ENCODE measurements at places on chromosomes 12 and 14. TPM values are rescaled to one million over a fixed set of nuclear protein-coding genes. Genes with fewer than 3 reads are reported as not detected.

GRCh38 chr14:104392396-104393198, 187.0 kb upstream of the C14orf180 start:
- ATAC-seq, result no peak

DNA sequence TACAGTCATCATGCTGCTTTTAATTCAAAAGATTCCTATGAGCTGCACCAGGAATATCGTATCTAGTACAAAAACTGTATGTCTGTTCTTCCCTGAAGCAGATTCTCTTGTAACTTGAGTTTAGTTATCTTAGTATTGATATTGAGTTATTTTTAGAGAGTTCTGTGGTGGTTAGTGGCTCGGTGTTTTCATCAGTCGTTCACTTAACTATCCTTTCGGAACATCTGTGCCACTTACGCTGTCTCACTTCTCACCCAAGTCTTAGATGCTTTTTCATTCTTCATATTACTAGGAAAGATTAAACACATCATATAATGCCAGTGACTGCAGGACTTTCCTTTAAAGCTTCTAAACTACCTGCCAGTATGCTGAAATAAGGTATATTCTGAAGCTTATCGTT, 251.0 kb downstream of the FBXL14 start:
- ATAC-seq, result no peak

GRCh38 chr14:51182131-51182565, 57.9 kb upstream of the TMX1 start:
- peak; percentile 74 for ATAC-seq

DNA sequence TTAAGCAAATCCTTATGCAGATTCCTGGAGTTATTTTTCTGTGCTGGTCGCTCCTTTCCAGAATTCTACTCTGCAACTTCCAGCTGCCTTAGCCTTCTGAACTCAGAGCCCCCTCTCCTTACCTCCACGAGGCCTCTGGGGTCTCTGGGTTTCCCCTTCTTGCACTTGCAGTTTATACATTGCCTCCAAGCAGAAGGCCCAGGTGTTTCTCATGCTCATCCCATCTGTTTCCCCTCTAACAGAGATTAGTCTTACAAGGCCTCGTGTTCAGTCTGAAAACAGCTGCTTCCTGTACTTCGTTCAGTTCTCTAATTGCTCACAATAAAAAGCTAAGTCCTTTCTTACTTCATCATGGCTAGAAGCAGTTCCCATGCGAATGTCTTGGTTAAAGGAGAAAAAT, 134.4 kb upstream of the FGD4 start:
- ATAC-seq, result no peak

DNA sequence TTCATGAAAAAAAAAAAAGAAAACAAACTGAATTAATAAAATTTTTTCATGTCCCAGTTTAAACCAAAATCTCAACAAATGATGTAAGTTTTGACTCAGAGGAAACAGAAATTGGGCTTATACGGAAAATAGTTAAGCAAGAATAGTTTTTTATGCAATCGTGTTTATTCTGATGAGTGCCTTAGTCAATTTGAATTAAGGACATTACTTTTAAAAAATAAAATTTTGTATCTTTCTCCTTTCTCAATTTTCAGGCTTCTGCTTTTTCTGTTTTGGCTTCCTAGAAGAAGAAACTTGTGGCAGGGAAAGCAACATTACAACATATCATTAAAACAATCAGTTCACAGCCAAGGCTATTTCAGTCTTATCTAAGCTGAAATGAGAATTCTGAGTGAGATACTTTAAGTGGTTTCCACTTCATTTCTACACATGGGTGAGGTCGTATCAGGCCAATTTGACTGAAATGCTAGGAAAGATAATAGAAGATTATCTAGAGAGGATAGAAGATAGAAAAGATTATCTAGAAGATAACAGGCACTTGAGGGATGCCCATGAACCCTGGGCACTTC, 52.4 kb downstream of the BCL2L14 start:
- ATAC-seq, result no peak

DNA sequence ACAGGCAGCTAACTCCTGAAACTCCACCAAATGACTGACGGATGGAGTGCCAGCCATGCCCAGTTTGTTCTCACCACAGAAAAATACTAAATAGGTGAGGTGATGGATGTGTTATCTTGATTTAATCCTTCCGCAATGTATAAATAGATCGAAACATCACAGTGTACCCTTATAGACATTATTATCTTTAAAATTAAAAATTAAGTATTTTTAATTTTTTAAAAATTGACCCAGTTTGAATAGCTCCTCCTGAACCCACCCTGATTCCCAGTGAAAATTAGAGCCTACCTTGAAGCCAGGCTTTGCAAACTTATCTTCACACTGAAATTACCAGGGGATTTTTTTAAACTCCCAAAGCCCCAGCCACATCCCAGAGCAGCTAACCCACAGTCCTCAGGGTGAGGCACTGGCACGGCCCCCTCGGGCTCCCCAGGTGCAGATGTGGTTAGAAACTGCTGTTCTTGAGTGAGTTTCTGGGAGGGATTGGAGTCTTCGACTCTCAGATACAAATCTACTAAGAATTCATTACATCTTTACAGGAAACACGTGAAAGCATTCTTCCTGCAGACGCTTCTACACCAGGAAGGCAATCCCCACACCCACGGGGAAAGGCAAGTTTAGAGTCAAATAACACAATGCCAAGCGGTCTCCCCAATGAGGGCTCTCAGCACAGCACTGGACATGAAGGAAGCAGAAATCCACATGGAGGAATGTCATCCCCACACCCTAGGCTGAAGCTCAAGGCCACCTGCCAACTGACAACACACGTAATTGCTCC, 126.4 kb downstream of the RIMBP2 start:
- no peak for ATAC-seq

- no peak for ATAC-seq
These were observed 186.5 kb downstream of the CHST11 start for GRCh38 chr12:104643093-104643818.

DNA sequence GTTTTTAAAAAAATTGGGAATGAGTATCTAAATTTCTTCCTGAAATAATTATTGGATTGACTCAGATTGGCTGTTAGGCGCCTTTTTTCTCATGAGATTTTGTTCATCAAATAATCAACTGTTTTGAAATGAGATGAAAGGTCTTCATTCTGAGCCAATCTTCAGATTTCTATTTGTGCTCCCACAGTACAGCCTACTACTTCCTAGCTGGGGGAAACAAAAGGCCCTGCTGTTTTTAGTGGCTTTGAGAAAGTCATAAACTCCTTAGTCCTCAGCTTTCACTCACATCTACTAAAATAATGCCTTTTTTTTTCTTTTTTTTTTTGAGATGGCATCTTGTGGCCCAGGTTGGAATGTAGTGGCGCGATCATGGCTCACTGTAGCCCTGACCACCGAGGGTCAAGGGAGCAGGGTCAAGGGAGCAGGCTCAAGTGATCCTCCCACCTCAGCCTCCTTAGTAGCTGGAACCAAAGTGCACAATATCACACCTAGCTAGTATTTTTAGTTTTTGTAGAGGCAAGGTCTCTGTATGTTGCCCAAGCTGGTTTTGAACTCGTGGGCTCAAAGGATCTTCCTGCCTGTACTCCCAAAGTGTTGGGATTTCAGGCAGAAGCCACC, 15.2 kb downstream of the NACA start:
- ATAC-seq, result peak; percentile 26

DNA sequence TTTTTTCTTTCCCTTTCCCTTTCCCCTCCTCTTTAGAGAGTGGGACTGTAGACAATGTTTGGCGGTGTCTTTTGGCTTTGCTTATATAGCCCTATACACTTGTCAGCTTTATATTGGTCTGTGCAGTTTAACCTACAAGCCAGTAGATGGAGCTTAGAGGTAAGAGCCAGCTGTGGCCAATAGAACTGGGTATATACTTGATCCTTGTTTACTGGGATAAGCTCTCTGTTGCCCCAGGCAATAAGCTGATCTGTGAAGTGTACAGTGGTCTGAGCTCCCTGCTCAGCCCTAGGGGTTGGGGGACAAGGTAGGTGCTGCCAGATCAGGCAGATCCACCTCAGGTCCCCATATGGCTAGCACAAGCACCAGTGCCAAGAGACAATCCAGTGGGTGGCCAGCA, 434.1 kb downstream of the NOVA1 start:
- ATAC-seq, result peak; percentile 71

- peak; percentile 56 for ATAC-seq
These were observed 90.7 kb downstream of the SINHCAF start for GRCh38 chr12:31234955-31235867.

GRCh38 chr14:105179191-105179590, 1.9 kb downstream of the NUDT14 start:
- ATAC-seq, result no peak

DNA sequence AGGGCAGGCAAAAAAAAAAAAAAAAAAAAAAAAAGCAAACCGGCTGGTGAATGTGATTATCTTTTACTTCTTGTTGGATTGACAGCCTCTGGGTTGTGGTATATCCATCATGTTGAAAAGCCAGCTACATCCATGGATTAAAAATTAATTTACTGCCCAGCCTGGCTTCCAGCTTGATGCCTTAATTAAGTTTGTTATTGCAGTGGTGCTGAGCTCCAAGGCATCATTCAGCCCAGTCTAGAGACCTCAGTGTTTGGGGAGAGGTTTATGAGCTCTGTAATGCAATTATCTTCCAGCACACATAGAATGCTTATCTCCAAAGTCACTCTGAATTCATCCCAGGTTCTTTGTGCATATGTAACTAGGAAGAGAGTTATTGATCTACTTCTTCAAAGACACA, 114.8 kb downstream of the RIMBP2 start:
- no peak for ATAC-seq

DNA sequence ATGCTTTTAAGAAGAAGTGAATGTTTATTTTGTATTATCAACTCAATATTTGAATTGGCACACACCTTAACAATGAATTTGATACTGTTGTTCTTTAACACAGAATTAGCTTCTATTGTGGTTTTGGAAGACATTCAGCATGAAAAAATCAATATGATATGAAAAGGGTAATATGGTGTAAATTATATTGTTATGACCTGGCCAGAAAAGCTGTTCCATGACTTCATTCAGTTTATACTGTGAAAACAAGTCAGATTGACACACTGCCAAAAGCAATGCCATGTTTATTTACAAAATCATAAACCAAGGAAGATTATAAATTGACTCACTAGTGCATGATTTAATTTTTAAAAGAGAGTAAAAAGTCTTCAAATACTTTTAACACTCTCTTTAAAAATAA, 851.4 kb upstream of the SEL1L start:
- ATAC-seq, result no peak

- ATAC-seq, result no peak
These were observed 867 bp downstream of the RHOJ start for GRCh38 chr14:63205044-63205575.

DNA sequence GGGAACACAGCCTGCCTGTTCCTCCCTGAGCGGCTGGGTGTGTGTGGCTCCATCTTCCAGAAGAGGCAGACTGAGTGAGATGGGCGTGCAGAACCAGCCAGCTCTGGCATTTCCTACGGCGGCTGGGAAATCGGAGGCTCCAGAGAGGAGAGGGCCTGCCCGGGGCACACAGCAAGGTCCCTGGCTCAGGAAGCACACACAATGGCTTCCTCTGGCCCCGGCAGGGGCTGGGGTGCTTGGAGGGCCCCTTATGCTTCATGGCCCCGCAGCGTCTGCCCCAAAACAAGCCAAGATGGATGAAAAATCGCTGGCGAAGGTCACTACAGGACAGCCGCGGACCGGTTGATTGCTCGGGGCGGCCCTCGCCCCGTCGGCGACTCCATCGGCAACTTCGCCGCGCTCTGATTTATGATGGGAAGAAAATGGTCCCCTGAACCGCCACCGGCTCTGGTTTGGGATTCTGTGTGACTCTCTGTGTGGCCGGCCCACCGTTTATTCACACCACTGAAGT, 191.5 kb upstream of the C14orf180 start:
- ATAC-seq, result no peak

GRCh38 chr12:84624601-84625000, 288.0 kb downstream of the SLC6A15 start:
- ATAC-seq, result no peak

GRCh38 chr14:42224053-42224888, 617.6 kb downstream of the LRFN5 start:
- peak; percentile 46 for ATAC-seq

DNA sequence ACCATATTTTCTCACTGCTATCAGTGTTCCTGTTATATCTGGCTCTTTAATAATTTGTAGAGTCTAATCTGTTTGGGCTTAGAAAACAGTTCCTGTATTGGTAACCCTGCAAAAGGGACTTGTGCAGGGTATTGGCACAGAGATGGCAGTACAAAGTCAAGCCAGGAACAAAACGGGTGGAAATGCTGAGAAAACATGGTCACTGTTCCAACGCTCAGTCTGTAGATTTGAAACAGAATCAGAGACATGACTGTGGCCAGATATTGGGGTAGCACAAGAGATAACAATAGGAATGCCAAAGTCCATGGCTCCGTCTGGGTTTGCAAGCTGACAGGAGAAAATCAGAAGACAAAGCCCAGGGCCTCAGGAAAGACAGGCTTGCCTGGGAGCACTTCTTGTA, 290.7 kb upstream of the PDE3A start:
- no peak for ATAC-seq

GRCh38 chr14:65945327-65945726, 532.8 kb downstream of the FUT8 start:
- ATAC-seq, result no peak

- ATAC-seq, result peak; percentile 69
These were observed 354.3 kb downstream of the CEP128 start for GRCh38 chr14:80587096-80587724.

GRCh38 chr12:56839915-56840325, 76.8 kb downstream of the HSD17B6 start:
- ATAC-seq, result peak; percentile 68

The IL31 gene
- not detected for total RNA-seq

The POU6F1 gene
- 2.9 TPM for total RNA-seq

The RNASE7 gene
- 2.7 TPM for total RNA-seq

The ADGRD1 gene
- total RNA-seq, result 2.5 TPM

The OR6C2 gene
- 0.12 TPM for total RNA-seq

The RTL1 gene
- total RNA-seq, result not detected

The OVCH1 gene
- total RNA-seq, result not detected

The RFX4 gene
- not detected for total RNA-seq

The SIX1 gene
- 0.12 TPM for total RNA-seq

The WASHC4 gene
- total RNA-seq, result 19.6 TPM

The PLA2G1B gene
- not detected for total RNA-seq

Data from esophagus mucosa (tissue), 1 donor.